ENCODE measurements at places on chromosomes 11 and 22.
A peak's percentile ranks its signal among the peaks of the same experiment; 100 is the strongest.

DNA sequence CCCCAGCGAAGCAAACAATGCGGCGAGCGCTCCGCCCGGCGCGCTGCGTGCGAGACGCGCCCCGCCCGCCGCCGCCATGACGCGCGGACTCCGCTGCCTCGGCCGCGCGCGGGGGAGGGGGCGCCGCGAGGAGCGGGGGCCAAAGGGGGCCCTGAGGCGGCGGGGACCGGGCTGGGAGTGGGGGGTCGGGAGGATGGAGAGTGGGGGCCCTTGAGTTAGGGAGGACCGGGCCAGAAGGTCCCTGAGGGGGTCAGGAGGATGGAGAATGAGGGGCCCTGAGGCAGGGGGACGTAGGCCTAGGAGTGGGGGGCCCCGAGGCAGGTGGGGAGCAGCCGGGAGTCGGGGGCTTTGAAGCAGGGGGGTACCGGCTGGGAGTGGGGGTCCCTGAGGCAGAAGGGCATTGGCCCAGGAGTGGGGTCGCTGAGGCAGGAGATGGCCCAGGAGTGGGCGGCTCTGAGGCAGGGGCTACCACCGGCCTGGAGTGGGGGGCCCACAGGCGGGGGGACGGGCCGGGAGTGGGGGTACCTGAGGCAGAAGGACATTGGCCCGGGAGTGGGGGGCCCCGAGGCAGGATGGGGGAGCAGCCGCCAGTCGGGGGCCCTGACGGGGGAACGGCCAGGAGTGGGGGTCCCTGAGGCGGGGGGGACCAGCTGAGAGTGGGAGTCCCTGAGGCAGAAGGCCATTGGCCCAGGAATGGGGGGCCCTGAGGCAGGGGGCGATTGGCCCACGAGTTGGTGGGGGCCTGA lies at the start of gene BRD1:
Gene BRD1, minus strand, starts transcription at position 21 of the 746 bp plus-strand sequence. CDS start 3,556 bp downstream, outside the sequence.
- DNase-seq = no peak

DNA sequence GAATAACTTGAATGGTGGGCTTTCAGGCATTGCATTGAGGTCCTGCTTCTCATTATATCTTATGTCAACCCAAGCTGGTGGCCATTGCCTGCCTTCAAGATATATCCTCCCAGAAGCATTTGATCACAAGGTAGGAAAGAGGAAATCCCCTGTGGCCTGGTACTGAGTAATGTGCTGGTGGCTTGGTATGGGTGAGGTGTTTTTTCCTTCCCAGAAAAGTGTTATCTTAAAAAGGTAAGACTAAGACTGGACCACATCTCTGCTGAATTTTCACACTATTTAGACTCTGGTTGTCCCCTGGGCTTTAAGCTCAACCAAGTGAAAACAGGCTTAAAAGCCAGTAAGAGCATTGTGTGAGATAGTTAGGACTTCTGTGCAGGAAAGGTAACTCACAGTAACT lies 3.7 kb downstream of the INSC start:
- no peak for DNase-seq

DNA sequence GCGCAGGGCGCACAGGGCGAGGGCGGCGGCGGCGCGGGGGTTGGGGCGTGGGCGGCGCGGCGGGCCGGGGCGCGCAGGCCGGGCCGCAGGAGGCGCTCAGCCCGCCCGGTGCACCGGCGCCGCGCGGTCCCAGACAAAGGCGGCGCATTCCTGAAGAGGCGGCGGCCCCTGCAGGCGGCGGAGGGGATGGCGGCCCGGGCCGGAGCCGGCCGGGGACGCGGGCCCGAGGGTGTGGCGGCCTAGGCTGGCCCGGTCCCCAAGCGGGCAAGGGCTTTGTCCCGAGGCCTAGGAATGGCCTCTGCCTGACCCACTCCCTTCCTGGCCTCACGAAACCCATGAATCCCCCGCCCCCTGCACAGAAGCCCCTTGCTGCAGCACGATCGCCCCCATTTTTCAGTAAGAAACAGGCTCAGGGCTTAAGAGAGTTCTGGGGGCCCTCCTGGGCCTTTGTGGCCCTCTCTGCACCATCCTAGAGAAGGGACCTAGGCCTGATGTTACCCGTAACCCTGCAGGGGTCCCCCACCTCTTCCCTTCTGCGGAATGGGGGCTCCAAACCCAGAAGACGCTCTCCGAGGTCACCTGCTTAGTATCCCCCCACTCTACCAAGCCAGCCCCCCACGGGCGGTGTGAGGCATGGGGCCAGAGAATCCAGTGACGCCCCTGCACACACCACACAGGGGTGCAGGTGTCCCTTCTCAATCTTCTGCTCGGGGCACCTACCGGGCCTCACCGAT lies at the start of gene RTN4R:
Gene RTN4R, minus strand, starts transcription at position 40 of the 734 bp plus-strand sequence. CDS start 226 bp downstream, outside the sequence.
- DNase-seq = peak; percentile 15

- no peak for DNase-seq
Measured at GRCh38 chr22:44597616-44598015, 99.6 kb upstream of the RTL6 start.

- DNase-seq = no peak
Measured at GRCh38 chr11:134228625-134229024, 4.2 kb downstream of the VPS26B start.

DNA sequence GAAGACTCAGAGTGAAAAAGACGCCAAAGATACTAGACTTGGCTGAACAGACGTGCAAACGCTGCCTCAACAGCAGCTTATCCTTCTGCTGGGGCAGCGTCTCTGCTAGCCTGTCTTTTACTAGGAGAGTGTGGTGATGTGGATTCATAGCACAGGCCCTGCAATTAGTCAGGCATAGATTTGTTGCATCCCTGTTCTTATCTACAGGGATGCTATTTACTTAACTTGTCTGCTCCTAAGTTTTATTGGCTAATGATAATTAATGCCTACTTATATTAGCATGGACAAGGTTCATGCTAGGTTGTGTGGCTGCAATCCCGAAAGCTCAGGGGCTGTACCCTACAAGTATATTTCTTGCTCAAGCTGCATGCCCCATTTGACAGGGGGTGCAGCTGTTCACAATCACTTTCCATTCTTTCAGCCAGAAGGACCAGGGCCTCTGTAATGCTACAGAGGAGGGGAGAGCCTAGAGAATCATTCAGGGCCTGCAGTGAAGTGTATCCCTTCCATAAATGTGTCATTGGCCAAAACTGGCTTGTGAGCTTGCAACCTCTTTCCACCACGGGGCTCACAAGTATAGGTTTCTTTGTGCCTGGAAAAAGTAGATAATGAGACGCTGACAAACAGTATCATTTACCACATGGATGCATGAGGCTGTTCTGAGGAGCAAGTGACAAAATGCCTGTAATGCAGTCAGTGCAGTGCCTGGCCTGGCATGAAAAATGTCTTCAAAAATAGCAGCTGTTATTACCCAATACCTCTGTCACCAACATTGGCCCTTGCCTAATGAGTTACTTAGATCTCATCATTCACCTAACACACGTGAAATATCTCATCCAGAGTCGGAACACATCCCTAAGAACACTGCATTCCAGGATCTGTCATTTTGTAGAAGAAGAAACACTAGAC lies 685.8 kb upstream of the API5 start:
- DNase-seq = no peak

DNA sequence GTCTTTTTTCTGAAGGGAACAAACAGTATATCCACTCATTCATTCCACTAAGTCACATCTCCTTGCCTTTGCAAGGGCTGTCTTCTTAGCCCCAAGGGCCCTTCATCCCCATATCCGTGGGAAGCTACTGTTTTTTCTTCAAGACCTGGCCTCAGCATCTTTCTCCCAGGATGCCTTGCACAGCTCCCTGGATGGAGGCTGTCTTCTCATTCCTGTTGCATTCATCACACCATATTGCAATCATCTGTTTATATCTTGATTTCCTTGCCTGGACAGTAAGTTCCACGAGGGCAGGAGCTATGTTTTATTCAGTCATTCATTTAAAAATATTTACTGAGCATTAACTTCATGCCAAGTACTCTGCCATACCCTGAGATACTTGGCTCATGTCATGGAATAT lies 29.3 kb upstream of the NECTIN1 start:
- DNase-seq = no peak

GRCh38 chr11:96279896-96280290 lies 63.1 kb downstream of the MAML2 start:
- DNase-seq = no peak

GRCh38 chr22:49900441-49901230 lies 17.6 kb downstream of the ALG12 start:
- no peak for DNase-seq

DNA sequence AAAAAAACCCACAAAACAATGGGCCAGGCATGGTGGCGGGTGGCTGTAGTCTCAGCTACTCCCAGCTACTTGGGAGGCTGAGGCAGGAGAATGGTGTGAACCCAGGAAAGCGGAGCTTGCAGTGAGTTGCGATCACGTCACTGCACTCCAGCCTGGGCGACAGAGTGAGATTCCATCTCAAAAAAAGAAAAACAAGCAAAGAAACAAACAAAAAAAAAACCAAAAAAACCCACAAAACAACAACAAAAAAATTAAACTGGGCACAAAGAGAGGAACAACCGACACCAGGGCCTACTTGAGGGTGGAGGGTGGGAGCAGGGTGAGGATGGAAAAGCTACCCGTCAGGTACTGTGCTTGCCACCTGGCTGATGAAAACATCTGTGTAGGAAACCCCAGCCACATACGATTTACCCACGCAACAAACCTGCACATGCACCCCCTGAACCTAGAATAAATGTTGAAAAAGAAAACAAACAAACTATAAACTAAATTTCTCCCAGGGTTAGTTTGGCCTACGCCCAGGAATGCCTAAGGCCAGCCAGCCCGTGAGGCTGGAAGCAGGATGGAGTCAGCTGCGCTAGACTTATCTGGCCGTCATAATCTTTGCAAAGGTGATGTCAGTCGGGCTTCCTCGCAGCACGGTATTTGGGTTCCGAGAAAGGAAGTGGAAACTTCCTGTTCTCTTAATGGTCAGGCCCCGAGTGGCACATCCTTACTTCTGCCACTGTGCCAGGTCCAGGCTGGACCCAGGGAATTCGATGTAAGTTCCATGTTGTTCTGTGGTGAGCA lies 21.9 kb upstream of the CYB5R3 start:
- no peak for DNase-seq

DNA sequence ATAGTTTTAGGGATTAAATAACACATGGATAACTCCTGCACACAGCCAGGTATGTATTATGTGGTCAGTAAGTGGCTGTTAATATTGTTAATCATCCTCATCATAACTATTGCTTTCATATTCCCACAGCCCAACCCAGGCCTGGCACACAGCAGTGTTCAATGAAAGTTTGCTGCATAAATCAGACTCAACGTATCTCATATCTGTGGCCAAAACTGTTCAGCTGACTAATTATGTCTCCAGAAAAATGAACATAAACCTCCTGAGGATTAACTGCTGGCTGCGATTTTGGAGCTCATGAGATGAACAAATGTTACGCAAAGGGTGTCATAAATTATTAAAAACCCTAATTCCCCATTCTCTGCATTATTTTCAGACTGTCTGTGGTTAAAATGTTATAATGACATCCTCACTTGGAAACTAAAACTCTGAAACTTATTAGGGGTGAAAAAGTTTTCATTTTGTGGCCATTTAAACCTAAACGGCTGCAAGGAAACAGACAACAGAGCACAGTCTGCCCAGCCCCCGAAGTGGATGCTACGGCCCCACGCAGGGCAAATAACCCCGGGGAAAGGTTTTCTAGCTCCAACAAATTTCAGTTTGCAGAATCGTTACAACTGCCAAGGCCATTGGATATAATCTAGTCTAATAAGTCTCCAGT lies 17.3 kb downstream of the ABCC8 start:
- DNase-seq = no peak

DNA sequence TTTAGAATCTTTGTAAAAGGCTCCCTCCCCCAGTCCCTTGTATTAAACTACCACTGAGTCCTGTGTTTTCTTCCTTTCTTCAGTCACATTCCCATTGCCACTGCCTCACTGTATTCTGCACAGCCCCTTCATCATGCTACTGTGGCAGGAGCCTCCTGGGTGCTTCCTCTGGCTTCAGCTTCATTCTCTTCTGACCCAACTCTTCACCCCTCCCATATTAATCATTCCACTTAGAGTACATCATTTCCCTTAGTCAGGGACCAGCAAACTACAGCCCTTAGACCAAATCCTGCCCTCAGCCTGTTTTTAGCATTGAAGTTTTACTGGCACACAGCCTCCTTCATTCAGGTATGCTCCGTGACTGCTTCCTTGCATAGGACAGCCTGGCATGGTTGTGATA lies 127.7 kb upstream of the MTNR1B start:
- no peak for DNase-seq

DNA sequence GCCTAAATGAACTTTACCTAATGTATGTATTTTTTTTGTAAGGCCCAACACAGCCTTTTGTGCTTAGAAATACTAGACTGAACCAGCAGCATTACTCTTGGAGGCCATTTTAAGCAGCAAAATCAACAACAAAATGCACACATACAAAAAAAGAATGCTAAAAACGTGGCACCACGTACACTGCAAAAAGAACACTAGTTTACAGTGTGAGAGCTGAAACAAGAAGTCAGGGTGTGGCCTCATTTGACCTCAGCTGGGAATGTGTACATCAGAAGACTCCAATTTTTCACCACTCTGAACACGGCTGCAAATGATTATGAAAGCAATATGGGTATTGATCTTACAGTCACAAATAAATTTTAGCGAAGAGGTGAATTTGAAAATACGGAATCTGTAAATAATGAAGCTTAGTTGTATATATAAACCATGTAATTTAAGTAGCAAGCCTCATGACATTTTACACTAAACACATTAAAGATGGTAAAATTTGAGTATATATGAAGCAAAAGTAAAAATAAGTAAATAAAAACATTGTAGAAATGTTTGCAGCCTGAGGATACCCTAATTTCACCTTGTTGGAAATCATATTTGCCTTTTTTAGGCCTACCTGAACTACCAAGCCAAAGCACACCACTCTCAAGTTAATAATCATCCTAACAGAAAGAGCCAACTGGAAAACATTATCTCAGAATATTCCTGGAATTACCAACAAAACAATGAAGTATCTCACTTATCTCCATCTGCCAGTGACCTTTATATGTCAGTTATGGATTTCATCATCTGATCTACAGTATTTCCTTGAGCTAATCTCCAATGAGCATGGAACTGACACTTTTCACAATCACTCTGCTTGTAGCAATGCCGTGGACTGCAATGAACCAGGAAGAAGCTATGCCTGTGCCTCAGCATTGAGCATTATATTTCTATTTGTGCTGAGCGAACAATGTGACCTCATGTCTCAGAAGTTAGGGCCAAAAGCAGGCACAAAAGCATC lies 319.5 kb upstream of the FAT3 start:
- DNase-seq = no peak

- DNase-seq = no peak
Measured at GRCh38 chr11:119108146-119108856, 1.2 kb downstream of the C2CD2L start.

DNA sequence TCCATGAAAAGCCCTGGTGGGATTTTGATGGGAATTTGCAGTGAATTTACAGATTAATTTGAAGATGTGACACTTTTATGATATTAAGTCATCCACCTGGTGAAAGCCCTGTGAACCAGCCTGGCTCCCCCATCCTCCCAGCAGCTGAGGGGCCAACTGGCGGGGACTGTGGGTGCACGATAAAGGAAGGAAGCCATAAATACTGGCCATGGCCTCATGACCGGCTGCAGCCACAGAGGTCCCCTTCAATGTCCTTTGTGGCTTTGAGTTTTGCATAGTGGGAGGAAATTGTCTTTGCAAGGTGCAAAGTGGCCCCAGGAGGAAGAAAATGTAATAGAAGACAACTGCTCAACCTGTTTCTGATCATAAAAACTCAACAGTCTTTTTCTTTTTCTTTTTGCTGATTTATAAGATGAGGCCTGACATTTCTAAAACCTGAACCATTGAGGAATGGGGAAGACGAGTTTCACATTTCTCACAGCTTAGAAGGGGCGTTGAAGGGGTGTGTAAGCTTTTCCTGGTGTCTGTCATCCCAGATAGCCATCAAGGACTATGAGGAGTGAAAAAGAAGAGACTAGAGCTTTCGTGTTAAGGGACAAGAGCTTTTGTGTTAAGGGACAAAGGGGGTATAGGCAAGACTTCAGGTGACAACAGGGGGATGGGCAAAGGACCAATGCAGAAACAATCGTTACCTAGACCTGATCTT lies 6.3 kb upstream of the NDUFV1 start:
- no peak for DNase-seq
